Renal pelvis (tissue), 12 donors: ENCODE measurements at places on chromosomes 12 and 14. TPM values are rescaled to one million over a fixed set of nuclear protein-coding genes. Genes with fewer than 3 reads are reported as not detected.

Gene ACTR10
- 96.0 TPM for polyA plus RNA-seq

Gene DAO
- 0.60 TPM for polyA plus RNA-seq

DNA sequence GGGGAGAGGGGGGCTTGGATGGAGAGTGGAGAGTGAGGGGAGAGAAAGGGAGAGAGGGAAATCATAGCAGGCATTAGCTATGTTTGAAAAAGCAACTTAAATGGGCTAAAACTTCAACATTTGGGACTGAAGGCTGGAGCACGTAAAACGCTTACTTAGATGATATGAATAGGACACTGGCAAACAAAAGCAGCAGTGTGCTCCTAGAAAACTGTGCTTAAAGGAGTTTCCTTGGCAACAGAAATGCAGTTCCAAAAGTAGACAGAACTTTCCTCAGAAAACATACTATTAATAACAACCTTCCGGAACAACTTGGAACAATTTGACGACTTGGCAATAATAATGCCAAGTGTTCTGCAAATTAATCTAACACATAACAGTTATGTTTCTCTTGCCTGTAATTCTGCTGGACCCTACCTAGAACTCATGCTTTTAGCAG is 235.5 kb upstream of the NPAS3 start:
- DNase-seq = peak; percentile 26

DNA sequence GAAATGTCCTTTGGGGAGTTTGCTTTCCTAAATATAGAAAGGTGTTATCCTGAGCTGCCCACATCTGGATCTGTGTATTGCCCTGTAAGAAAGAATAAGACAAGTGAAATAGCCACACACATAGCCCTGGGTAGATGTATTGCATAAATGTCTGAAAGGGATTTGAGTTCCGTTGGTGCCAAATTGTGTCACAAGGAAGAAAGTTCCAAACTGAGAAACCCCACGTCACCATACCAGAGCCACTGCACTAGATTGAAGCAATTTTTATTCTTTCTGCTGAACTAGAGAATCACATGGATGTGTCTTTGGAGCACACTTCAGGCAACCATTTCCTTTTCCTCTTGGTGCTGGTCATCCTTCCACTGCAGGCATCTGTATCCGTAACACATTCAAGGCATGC is 5.0 kb downstream of the RNASE9 start:
- DNase-seq = no peak

GRCh38 chr12:56280849-56281248 is 14.1 kb downstream of the COQ10A start:
- DNase-seq = no peak

GRCh38 chr14:95713596-95714371 is at the start of gene TCL1A:
Gene TCL1A, minus strand, starts transcription at chr14:95714125. Its CDS starts 59 bp downstream, at chr14:95714066.
- DNase-seq = no peak

DNA sequence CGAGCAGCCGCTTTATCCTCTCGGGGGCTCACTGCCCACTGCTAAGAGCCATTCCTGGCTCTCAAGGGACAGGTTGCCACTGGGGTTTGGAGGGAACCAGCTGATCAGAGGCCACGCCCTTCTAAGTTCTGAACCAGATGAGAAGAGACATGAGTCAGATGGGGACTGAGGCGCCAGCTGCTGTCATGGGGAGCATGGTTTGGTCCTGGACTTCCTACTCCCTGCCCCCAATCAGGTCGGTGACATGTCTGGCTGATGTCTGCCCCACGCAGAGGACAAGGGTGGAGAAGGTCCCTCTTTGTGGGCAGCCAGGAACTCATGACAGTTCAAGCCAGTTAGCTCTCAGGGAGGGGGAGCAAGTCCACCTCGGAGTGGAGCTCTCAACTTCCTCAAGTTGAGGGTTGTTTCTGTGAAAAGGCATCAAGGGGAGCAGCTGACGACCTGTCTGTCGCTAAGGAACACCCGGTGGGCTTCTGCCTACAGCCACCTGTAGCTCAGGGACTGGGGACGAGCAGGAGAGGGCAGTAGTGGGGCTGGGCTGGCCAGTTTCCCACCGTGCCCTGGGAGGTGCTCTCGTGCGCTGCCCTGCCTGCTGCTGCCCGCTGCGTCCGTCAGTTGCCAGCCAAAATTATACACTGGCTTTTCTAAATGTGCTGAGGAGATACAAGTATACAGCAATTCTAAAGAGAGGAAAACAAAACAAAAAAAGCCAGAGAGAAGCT is 20.5 kb downstream of the PSMC1 start:
- DNase-seq = no peak

- DNase-seq = no peak
These were observed 76.0 kb upstream of the HMGA2 start for GRCh38 chr12:65748332-65748731.

GRCh38 chr12:63814146-63814772 is 30.2 kb upstream of the SRGAP1 start:
- no peak for DNase-seq

Gene GUCY2C
- polyA plus RNA-seq = 0.60 TPM

DNA sequence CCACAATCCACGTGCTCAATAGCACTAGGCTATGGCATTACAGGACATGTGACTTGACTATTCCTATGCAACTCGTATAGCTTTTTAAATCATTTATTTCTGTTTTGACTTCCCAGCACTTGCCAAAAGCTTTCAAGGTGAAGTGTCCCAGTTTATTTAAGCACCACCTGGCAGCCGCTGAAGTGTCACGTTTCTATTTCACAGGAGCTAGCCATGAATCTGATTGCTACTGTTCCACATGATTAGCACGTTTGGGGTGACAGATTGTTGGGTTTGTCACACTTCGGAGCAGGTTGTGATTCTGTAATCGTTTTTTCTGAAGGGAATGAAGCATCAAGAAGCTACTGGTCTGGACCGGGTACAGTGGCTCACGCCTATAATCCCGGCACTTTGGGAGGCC is 39.9 kb upstream of the BICDL1 start:
- peak; percentile 37 for DNase-seq

- no peak for DNase-seq
These were observed 214.8 kb downstream of the RERGL start for GRCh38 chr12:17875230-17875629.

- DNase-seq = no peak
These were observed 29.6 kb upstream of the PRMT8 start for GRCh38 chr12:3461391-3461790.

GRCh38 chr12:91240386-91241095 is 57.9 kb upstream of the DCN start:
- DNase-seq = no peak

Gene SSPN
- polyA plus RNA-seq = 14.3 TPM

- DNase-seq = peak; percentile 93
These were observed at the start of the genes SLC38A6 and TRMT5 for GRCh38 chr14:60980811-60981632. Gene SLC38A6, plus strand, starts transcription at chr14:60981245. Its CDS starts 33 bp downstream, at chr14:60981278. Gene TRMT5, minus strand, starts transcription at chr14:60981079. Its CDS starts 106 bp downstream, at chr14:60980973.

GRCh38 chr12:45893240-45893639 is 97.1 kb downstream of the SCAF11 start:
- no peak for DNase-seq

DNA sequence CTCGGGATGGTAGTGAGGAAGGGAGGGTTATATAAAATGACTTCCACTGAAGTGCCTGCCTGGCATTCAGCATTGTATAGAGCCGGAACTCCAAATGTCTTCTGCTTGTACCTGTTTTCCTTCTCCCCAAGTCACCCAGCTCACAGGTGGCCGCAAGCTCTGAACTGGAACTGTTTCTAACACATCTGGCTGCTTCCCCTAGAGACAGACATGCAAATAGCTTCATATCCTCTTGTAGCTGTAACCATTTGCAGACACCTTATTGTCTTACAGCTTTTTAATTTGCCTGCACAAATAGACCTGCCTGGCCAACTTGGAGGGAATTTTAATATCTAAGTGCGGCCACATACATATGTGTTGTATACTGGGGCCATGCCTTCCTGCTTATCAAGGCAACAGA is 126.0 kb downstream of the CHST11 start:
- no peak for DNase-seq

GRCh38 chr12:66885115-66885875 is 206.4 kb upstream of the GRIP1 start:
- DNase-seq = no peak

- peak; percentile 50 for DNase-seq
These were observed 133.0 kb downstream of the PAWR start for GRCh38 chr12:79557690-79558315.

Gene NUDT4
- 103 TPM for polyA plus RNA-seq

GRCh38 chr14:88129306-88130056 is 124.5 kb downstream of the GPR65 start:
- no peak for DNase-seq

Gene HOXC10
- 61.0 TPM for polyA plus RNA-seq

Gene SLC25A47
- polyA plus RNA-seq = 0.04 TPM

DNA sequence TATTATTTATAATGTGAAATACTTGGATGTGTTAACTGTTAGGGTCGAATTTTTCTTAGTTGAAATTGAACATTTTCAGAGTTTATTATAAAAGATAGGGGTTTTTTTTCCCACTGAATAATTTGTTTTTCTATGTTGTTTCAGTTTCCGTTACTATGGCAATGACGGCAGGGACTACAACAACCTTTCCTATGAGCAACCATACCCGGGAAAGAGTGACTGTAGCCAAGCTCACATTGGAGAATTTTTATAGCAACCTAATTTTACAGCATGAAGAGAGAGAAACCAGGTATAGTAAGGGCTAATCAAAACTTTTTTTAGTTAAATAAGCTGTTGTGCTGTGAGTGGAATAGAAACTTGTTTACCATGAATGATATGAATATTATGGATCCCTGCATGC is 35.1 kb upstream of the BMAL2 start:
- no peak for DNase-seq

Gene CPNE6
- polyA plus RNA-seq = not detected

Gene LBHD2
- polyA plus RNA-seq = not detected

GRCh38 chr14:44941591-44941990 is 20.2 kb downstream of the KLHL28 start:
- no peak for DNase-seq

Gene ZBTB39
- 13.8 TPM for polyA plus RNA-seq

Gene PPM1A
- 63.6 TPM for polyA plus RNA-seq

DNA sequence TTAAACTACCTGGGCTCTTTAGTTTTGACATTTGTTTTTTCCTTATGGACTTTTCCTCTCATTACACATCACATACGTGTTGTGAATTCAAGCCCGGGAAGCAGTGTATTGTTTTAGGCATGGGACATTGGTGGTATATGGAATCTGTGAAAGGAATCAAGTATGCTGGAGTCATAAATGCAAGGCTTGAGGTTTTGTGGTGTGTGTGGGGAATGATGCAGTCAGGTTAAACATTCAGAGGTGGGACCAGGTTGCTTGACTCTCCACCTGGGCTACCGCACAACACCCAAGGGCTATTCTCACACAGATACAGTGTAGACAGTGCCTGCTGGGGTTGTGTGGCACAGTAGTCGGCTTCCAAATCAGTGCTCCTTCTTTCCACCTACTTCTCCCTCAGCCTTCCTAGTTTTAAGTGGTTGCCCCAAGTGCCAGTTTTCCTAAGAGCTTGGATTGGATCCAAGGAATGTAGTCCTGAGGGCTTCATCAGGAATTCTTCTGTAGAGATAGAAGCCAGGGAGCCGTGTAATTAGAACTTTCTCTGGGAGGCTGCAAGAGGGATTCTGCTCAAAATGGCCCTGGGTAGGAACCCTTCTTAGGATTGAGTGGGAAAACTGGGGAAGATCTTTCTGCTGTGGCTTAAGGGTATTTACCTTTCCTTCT is 243.7 kb downstream of the C12orf75 start:
- no peak for DNase-seq

Gene EFS
- polyA plus RNA-seq = 41.1 TPM

DNA sequence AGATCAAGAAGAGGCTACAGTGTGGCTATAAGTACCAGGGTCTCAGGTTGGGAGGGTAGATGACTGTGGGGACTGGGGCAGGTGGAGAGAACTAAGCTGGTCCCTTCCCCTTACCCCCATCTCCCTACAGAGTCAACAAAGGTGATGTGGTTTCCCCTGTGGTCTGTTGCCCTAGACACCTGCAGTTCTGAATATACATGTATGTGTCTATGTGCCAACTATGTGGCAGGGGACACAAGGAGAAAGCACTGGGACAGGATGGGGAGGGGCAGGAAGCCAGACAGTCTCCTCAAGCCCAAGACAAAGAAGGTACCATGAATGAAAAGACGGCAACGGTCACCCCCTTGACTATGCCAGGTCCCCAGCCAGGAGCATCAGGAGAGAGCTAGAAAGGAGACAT is 4.5 kb upstream of the HDAC7 start:
- DNase-seq = no peak

DNA sequence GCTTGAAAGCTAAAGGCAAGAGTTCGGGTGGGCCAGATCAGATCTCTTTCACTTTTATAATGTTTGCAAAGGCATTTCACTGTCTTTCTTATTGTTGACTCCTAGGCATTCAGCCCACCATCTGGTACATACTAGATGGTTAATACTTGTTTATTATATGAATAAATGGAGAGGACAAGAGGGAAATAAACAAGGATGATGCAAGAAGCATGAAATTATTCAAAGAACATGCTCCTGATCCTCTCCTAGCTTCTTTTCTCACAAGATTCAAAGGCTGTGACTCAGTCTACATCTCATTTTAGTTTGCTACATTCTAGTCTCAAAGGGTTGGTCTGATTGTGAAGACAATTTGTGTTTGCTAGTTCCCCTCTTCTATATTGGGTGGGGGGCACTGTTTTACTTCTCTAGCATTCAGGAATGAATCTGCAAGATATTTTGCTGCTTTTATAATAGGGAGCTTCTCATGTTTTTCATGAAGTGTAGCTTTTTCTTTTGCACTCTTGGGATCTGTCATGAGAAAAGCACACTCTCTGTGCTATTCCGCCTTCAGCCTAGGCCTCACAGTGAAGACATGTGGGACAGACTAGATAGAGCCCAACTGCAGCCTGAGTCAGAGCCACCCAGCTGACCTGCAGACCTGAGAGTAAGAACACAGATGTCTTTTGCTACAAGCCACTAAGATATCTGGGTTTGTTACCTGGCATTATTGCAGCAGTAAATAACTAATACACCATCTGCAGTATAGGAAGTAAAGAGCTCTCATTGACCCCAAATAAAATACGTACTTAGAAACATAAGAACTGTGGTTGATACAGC is 65.7 kb downstream of the PTHLH start:
- no peak for DNase-seq

Gene MAP1LC3B2
- 11.5 TPM for polyA plus RNA-seq
